H54 (cell line): ENCODE measurements at places on chromosomes 6 and 20.

- DNase-seq: peak; percentile 30
Measured at GRCh38 chr6:47655719-47656595, 42.4 kb upstream of the ADGRF4 start.

- DNase-seq: no peak
Measured at GRCh38 chr20:45469336-45470261, at the start of gene WFDC2. TSS of gene WFDC2 (plus strand) at chr20:45469753. CDS start at chr20:45469782, 29 bp downstream.

- no peak for DNase-seq
Measured at GRCh38 chr6:41451515-41452163, 94.5 kb upstream of the FOXP4 start.

- DNase-seq: peak; percentile 47
Measured at GRCh38 chr20:50376179-50376887, 133.8 kb upstream of the PTPN1 start.

GRCh38 chr6:13065581-13065980 lies 262.8 kb downstream of the TBC1D7 start:
- DNase-seq: no peak

DNA sequence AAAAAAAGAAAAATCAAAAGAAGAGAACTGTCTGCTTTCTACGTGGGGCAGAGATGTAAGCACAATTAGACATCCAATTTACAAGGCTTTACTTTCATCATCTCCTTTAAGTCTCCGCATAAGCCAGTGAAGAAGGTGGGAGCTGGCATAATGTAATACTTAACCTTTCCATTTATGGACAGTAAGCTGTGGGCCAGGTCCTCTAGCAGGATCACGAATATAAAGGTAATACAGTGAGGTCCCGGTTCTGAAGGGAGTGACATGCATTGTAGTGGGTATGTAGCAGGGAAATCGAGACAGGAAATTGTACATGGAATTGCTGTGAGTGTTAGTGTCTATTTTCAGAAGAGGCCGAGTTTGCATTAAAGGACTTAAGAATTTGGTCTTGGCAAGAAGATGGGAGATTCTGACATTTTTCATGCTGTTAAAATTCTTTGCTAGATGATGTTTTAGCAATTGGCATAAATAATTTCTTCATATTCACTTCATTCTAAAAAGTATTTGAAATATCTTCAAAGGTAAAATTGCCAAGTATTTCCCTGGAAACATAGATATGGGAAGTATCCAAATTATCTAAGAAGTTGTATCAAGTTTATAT lies 20.4 kb upstream of the POPDC3 start:
- DNase-seq: no peak

- DNase-seq: no peak
Measured at GRCh38 chr6:121354764-121355163, 20.5 kb upstream of the TBC1D32 start.
